T-helper 2 cell (primary cell): ENCODE measurements at places on chromosomes 5 and 9.

- DNase-seq = no peak
These were observed 52.4 kb upstream of the COX7C start for GRCh38 chr5:86565197-86565789.

DNA sequence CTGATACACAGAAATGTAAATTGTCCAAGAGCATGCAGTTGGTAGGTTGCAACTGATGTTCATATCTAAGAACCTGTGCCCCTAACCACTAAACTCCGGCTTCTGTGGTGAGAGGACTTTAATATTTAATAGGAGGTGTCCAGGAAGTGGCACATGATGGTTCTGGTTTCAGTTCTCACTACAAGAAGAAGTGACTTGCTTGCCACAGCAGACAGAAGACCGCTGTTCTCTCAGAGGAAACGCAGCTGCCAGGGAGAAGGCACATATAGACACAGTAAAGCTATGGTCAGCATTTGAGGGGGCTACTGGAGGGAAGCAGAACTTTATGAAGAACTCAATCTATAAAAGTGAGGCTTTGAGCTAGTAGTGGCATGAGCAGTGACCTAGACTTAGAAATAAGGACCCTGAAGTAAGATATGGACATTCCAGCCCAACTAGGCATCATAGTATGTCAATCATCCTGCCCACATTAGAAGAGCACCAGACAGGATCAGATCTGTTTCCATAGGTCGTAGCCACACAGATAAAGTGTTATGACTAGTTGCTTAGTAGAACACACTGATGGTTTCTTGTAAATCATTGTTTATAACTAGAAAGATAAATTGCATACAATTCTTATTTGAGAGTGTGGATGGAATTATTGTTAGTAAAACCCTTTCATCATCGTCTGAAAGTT is 36.4 kb upstream of the DAB2 start:
- DNase-seq = no peak

DNA sequence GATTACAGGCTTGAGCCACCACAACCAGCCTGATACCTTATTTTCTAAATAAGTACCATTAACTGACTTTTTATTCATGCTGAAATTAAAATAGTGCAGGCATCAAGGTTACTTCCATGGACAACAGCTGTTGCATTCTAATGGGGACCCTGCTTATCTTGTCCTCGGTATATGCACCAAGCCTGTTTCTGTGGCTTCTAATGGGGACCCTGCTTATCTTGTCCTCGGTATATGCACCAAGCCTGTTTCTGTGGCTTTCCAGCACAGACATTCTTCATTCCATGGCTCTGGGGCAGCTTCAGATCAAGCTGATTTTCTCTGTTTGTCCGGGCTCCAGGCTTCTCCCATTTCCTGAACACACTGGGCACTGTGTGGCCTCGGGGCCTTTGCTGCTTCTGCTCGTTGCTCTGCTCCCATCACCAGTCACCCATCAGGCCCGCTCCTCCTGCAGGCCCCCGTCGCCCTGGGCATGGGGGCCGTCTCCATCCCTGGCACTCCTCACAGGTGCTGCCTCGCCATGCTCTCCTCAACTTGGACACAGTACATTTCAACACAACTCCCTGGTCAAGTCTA is 30.7 kb downstream of the ZNF354A start:
- no peak for DNase-seq

- no peak for DNase-seq
These were observed 127.1 kb upstream of the COL5A1 start for GRCh38 chr9:134514503-134514902.

DNA sequence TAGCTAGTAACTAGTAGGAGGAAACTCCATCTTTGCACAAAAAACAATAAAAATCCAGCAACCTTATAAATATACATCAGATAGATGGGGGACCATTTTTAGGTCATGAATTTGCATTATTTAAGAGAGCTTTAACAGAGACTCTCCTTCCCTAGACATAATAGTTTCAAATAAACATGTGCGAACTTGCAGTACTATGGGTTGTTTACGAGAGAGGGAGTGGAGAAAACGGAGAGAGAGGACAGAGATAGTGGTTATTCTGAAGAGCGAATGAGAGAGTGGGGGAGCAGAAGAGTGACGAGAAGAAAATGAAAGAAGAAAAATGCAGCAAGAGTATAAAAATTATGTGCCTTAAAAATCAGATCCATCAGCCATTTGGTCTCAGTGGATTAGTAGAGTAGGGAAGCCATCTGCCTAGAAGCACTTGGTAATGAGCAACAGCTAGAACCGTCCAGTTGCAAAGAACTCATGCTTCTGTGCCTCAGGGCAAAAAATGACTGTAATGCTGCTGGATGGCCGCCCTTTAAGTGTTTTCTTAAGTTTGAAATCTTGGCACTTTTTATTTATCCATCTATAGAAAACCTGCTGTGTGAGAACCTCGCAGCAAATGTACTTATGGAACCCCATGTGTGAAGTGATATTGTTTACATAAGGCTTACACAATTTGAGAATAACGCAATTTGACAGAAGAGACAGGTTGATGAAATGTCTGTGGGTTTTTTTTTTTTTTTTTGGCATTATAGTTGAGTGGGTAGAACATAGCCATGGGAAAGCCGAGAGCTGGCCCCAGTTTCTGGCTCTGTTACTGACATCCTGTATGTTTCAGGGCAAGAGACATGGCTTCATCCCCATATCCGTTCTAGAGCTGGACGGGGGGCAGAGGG is 95.6 kb upstream of the ZNF608 start:
- DNase-seq = no peak
